M059J (cell line): ENCODE measurements at places on chromosomes 2 and 18. TPM values are rescaled to one million over a fixed set of nuclear protein-coding genes. Genes with fewer than 3 reads are reported as not detected.

DNA sequence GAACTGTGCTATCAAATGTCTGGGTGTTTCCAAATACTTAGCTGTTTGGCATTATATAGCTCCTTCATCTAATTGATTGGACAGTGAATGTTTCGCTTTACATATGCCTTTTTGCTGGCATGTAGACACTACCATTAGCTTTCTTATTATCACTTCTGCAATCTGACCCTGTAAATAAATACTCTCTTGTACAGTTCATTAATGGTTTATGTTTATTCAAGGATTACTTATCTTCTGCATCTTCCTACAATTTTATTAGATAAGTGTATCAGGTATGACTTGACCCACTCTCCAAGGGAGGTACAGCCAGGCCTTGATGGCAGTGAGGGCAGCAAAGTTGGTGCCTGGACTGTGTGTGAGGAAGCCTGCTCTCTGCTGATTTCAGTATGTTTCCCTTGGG is 614.1 kb upstream of the SETBP1 start:
- DNase-seq, result no peak

DNA sequence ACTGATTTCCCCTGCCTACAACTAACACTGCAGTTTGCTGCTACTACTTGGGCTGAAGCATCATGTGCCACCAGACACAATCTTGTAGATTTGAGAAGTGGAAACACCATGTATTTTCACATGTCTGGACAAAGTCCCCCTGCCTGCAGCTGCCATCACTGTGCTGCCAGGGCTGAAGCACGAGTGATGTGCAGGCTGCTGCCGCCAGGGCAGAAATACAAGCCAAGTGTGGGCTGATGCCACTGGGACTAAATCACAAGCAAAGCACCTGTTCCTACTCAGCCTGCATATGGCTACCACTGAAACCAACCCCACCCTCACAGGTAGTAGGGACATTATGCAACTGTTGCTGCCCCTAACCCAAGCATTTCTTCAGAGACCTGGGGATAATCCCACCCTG is 179.5 kb upstream of the SLC35G4 start:
- no peak for DNase-seq

GRCh38 chr2:8309131-8309530 is 372.7 kb upstream of the ID2 start:
- DNase-seq, result no peak

DNA sequence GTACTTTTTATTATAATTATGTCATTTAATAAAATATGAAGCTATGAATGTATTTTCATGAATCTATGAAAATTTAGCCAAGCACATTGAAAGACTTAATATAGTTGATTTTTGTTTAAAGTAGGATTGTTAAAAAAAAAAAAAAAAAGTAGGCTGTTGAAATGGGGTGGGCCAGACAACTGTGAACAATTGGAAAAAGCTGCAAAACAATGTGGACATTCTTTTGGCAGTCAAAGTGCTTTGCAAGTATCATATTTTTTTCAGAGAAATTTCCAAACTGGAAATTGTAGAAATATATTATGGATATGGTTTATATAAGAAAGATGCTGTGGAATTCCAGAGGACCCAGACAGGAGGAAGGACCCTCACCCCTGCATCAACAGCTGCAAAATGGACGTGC is 82.1 kb downstream of the ETAA1 start:
- no peak for DNase-seq

DNA sequence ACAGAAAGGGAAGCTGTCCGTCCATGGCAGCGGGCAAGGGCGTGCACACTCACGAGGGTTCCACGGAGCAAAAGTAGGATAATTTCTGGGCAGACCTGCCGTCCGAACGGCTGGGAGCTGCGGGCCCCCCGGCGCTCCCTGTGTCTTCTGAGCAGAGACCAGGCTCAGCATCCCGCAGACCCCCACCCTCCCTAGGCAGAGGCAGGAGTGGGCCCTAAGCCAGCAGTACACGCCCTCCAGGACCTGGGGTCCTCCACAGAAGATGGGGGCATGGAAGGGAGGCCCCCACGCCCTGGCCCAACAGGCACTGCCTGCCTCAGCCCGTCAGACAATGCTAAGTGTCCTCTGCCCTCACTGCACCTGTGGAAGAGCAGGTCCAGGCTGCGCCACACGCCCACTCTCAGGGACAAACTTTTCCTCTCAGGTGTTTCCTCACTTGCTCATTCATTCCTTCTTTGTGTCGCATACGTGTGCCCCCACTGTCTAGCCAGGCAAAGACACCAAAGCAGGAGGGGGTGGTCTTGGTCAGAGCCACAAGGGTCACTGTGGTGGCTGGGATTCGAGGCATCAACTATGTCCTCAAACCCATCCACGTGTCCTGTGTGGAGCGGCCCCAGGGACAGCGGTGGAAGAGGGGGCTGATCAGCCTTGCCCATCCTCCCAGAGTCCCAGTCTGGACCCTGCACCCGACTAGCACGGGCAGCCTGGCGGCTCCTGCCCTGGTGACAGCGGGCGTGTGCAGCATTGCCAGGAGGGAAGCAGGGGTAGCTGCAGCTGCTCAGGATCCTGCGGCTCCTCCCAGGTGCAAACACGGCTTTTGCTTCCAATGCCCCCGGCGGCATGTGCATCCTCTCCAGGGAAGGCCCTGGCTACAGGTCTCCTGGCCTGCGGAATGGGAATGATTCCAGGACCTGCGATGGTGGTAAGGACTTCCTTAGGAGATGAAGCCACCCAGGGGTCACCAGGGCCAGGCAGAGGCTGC is 2.4 kb upstream of the GPC1 start:
- DNase-seq, result no peak

DNA sequence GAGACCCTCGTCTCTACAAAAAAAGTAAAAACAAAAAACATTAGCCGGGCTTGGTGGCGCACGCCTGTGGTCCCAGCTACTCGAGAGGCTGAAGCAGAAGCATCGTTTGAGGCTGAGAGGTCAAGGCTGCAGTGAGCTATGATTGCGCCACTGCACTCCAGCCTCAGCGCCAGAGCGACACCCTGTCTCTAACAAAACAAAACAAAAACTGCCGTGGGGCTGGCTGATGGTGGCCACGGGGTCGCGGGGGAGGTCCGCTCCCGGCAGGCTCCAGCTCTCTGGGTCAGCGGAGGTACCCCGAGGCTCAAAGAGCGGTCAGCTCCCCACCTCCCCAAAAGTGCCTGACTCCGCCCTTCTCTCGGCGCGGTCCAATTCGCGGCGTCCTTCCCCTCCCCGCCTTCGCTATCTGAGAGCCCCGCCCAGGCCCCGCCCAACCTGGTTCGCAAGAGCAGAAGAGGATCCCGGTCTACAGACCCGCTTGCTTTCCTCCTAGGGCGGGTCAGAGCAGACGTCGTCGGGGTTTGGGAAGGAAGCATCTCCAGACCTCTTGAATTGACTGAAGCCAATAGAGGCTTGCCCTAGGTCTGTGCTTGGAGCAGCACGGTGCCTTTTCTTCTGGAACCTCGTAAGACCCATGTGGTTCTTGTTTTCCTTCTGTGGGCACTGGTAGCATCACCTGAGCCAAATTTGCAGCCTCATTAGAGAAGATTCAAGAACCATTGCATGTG is 7.8 kb downstream of the RAX start:
- peak; percentile 18 for DNase-seq

The ASPRV1 gene
- total RNA-seq, result 0.15 and 0.49 TPM in 2 replicates

GRCh38 chr18:13984080-13984479 is 68.7 kb upstream of the MC2R start:
- no peak for DNase-seq

The COL5A2 gene
- 131 and 221 TPM in 2 replicates for total RNA-seq

- no peak for DNase-seq
These were observed 77.2 kb upstream of the HPCAL1 start for GRCh38 chr2:10225291-10226037.

- no peak for DNase-seq
These were observed 494 bp upstream of the ROCK1 start for GRCh38 chr18:21112140-21112473.

DNA sequence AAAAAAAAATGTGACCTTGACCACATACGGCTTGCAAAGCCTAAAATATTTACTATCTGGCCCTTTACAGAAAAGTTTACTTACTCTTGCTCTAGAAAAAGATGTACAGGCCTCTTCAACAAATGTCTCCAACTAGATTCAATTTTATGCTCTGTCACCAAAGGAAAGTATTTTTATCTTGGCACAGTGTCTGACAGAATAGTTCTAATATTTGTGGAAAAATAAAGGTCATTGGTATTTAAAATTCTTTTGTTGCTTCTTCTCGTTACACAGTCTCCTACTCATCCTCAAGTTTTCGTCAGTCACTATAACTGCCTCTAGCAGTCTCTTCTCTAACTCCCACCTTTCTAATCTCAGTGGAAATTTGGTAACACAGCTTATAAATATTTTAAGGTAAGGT is 1.4 kb downstream of the RBKS start:
- DNase-seq, result peak; percentile 59

The ARHGAP28 gene
- total RNA-seq, result 0.05 and 0.37 TPM in 2 replicates

The CHRND gene
- total RNA-seq, result not detected in 2 replicates

The NDUFS1 gene
- 125 and 127 TPM in 2 replicates for total RNA-seq

DNA sequence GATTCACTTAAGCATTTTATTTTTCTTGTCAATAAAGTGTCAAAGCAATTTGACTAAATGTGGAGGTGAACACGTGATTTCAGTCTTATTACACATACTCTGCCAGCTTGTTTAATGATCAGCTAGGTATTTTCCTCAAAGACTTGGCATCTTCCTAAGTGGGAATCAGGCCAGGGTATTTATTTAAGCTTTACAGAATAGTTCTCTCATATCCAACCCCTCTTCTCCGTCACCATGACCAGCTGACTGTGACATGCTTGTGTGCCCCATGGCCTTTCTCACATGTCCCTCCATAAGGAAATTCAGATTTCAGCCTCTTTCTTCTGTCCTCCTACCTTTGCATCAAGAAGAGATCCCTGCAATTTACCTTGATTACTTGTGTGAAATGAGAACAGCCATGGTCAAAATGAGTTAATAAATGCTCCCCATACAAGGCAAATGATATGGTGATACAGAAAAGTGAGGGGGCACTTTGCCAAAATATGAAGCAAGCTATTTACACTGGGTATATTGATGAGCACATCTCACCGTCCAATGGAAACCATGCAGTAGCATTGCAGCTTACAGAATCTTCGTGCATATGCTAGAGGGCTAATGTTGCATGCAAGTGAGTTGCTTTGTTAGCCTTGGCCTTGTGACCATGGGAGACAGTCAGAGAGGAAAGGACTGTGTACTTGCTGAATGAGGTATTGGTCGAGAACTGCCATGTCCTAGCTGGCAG is 202.2 kb downstream of the RNF152 start:
- DNase-seq, result no peak

DNA sequence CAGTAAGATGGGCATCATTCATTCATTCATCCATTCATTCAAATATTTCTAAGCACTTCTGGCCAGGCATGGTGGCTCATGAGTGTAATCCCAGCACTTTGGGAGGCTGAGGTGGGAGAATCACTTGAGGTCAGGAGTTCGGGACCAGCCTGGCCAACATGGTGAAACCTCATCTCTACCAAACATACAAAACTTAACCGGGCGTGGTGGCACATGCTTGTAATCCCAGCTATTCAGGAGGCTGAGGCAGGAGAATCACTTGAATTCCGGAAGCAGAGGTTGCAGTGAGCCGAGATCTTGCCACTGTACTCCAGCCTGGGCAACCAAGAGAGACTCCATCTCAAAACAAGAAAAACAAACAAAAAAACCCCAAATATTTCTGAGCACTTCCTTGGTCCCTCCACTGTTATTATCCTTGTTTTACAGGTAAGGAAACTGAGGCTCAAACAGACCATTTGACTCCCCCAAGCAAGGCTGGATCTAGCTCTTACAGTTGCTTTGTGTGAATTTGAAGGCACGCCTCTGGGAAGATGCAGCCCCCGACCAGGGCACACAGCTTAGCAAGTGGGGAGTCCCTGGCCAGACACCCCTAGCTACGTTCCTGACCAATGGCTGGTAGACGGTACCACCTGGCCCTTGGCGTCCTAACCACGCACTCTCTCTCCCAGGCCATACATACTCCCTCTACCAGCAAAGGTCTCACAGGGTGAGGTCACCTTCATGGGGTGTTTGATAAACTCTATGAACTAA is 50.6 kb upstream of the ODC1 start:
- DNase-seq, result no peak

GRCh38 chr2:36413218-36413617 is 57.6 kb downstream of the CRIM1 start:
- no peak for DNase-seq

DNA sequence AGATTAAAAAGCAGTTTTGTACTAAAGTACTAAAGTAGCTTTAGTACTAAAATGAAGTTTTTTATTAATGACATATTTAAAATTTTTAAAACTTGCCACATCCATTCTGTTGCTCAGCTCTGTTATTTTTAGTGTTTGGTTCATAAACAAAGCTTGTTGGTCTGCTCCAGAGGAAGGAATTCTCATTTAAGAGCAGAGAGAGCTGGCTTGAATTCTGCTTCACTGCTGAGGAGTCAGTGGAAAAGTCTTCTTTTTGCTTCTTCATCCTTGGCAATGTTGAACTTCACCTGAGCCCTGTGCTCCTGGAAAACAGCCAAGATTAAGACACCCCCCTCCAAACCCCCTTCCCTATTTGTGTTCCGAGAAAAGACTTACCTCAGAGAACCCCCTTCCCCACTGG is 40.6 kb downstream of the TMEM87B start:
- DNase-seq, result no peak

The DYNAP gene
- total RNA-seq, result not detected in 2 replicates

DNA sequence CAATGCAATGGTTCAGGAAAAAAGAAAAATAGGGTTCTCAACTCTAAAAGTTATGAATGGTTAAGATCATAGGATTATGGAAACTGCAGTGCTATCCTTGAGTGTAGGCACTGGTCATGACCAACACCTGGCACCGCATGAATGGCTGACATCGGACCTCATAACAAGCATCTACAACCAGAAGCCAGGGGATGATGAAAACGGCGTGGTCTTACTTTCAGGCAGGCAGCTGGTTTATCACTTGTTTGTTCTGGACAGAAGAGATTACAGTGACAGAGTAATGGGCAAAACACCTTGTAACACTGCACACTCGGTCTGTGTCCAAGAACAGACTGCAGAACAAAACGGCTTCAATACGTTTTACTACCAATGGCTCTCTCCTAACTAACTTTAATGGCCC is 132.8 kb downstream of the STK39 start:
- no peak for DNase-seq

DNA sequence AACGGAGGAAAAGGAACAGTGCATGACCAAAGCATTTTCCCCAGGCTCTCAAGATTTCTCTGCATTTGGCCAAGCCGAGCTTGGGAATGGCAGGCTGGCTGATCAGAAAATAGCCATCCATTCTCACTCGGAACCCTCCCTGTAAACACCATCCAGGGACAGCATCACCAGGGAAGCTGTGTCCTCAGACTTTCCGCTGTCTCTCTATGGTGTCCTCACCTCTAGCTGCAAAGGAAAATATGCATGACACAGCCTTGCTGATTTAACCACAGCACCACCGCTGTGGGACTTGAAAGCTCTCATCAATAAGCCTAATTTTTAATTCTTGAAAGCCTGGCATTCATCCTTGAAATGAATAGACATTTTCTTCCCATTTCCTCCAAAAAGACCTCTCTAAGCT is 311.7 kb downstream of the EIPR1 start:
- DNase-seq, result no peak

The CCDC141 gene
- 0.07 TPM in 1 of 2 replicates, not detected in the other for total RNA-seq

DNA sequence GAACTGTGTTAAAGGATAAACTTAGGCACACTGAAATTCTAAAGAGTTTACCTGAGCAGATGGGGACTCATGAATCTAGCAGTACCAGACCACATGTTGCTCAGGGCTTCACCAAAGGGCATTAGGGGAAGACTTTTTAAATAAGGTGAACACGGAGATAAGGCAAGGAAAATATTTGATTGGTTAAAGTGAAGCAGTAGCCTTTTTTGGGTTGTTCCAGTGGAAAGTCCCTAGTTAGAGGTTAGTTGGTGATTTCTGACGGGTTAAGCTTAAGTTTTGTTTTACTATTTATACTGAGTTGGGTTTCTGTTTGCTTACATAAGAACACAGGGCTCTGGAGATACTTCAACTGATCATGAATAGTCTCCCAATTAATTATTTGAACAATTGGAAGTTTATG is 722.5 kb downstream of the SOCS6 start:
- no peak for DNase-seq
